Mucosa of gallbladder (tissue), 1 donor: ENCODE measurements at places on chromosomes 6 and 20.

DNA sequence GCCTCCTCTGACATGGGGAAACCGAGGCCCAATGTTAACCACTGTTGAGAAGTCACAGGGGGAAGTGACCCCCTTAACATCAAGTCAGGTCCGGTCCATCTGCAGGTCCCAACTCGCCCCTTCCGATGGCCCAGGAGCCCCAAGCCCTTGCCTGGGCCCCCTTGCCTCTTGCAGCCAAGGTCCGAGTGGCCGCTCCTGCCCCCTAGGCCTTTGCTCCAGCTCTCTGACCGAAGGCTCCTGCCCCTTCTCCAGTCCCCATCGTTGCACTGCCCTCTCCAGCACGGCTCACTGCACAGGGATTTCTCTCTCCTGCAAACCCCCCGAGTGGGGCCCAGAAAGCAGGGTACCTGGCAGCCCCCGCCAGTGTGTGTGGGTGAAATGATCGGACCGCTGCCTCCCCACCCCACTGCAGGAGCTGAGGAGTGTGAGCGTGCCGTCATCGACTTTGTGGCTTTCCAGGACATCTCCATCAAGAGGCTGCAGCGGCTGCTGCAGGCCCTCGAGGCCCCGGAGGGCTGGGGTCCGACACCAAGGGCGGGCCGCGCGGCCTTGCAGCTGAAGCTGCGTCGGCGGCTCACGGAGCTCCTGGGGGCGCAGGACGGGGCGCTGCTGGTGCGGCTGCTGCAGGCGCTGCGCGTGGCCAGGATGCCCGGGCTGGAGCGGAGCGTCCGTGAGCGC is 1.6 kb downstream of the TNFRSF6B start:
- DNase-seq = no peak

DNA sequence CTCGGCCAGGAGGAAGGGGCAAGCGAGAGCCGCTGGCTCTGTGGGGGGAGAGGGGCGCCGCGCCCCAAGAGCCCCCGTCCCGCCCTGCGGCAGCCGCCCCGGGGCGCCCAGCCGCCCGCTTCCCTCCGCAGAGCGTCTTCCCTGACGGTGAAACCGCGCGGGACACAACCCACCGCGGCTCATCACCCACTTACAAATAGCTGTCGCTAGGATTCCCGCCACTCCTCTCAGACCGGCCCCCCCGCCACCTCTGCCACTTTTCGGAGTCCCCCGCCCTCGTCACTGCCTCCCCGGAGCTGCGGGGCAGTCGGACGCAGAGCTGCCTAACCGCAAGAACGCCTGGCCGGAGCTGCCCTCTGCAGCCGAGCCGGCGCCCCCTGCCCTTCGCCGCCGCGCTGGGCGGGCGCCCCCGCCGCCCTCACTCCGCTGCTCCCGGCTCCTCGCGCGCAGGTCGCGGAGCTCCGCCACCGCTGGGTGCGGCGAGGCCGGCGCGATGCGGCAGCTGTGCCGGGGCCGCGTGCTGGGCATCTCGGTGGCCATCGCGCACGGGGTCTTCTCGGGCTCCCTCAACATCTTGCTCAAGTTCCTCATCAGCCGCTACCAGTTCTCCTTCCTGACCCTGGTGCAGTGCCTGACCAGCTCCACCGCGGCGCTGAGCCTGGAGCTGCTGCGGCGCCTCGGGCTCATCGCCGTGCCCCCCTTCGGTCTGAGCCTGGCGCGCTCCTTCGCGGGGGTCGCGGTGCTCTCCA is at the start of gene SLC35D3:
Gene SLC35D3 (plus strand): TSS at position 366 of the 749 bp plus-strand sequence. CDS start 128 bp downstream, at position 494.
- no peak for DNase-seq

GRCh38 chr20:8335059-8335458 is 203.0 kb downstream of the PLCB1 start:
- no peak for DNase-seq

DNA sequence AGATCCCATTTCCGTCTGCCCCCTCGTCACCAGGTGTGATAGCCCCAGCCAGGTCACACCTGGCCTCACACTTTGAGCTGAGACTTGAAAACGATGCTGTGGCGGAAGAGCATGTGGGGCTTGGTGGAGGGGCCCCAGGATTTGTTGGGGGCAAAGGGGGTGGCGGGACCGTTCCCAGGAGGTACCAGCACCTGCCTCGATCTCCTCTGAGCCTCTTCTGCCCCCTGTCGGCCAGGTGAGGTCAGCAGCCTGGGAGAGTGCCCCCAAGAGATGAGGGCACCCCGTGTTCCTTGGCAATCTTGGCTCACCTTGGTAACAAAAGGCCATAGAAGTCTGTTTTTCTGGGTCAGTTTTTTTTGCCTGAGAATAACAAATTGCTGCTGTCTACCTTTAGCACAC is 25.4 kb downstream of the SPATA2 start:
- no peak for DNase-seq

- DNase-seq = peak; percentile 86
Observed at GRCh38 chr20:50320901-50321796, 130.5 kb downstream of the CEBPB start.

DNA sequence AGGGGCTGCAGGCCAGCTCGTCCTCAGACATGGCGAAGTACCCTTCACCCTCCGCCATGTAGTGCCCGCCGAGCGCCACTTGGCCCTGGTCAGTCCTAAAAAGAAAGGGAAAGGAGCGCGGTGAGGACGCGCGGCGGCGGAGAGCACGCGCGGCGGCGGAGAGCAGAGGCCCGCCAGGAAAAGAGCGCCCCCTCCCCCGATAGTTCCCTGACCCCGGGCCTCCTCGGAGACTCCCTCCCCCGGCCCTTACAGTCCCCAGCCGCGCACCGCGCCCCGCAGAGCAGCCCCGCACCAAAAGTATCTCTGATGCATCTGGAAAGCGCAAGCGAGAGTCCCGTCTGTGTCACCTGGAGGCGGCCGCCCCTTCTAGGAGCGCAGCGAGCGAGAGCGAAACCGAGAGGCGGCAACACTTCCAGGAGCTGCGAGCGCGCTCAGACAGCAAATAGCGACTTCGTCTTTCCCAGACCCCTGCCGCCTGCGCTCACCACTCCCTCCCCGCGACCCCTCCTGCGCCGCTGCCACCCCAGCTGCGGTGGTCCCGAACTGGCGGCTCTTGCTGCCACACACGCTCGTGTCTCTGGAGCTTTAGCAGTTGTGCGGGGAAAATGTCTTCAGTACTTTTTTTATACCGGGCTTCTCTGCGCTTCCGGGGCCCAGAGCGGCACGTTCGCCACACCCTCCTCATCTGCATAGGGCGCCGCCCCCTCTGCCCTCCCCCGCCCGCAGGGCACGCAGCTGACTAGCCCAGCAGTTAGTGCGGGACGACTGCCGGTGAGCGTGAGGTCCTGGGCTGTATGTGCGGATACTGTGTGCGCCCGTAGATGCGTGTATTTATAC is at the start of gene TENT5A:
Gene TENT5A (minus strand): TSS at position 598 of the 837 bp plus-strand sequence. CDS start 540 bp downstream, at position 58.
- DNase-seq = peak; percentile 95

GRCh38 chr6:135412761-135413160 is 84.8 kb downstream of the AHI1 start:
- no peak for DNase-seq
